ENCODE measurements at places on chromosomes 5 and 9.
A peak's percentile ranks its signal among the peaks of the same experiment; 100 is the strongest.

GRCh38 chr5:72347801-72348308 lies 27.7 kb downstream of the PTCD2 start:
- no peak for DNase-seq

- DNase-seq, result peak; percentile 91
Measured at GRCh38 chr9:114037961-114038723, 40.0 kb downstream of the AMBP start.

- no peak for DNase-seq
Measured at GRCh38 chr5:1028481-1029281, 20.1 kb downstream of the NKD2 start.

DNA sequence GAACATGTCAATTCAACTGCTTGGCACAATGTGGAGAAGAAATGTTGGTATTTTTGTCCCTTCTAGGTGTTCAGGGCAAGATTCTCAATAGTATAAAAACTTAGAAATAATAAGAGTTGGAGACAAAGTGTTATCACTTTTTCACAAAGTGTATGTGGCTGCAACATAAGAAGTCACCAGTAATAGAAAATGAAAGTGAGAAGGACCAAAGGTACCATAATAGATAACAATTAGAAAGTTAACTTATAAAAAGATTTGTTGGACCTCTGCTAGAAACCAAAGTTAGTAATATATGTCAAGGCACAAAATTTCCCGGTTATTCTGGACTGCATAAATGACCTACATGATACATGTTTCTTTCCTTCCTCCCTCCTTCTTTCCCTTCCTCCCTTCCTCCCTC lies 1535.3 kb downstream of the EFNA5 start:
- no peak for DNase-seq

DNA sequence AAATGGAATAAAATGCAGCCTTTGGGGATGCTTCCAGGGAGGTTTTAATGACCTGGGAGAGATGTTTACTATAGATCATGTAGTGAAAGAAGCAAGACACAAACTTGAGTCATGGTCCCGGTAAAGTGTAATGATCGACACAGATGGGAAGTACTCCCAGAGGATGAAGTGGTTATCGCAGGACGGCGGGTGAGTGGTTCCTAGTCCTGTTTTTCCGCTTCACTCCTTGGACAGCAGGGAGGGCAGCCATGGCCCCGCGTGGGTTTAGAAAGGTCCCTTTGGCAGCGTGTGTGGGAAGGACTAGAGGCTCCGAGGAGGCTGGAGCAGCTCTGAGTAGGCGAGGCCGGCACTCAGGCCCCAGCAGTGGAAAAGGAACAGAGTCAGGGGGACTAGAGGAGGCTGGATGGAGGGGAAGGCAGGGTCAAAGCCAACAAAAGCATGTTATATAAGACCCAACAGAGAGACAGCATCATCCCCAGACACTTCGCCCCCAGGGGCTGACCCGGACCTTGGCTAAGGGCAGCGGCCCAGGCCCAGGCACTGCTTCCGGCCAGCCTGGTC lies 49.2 kb upstream of the STXBP1 start:
- DNase-seq, result no peak

DNA sequence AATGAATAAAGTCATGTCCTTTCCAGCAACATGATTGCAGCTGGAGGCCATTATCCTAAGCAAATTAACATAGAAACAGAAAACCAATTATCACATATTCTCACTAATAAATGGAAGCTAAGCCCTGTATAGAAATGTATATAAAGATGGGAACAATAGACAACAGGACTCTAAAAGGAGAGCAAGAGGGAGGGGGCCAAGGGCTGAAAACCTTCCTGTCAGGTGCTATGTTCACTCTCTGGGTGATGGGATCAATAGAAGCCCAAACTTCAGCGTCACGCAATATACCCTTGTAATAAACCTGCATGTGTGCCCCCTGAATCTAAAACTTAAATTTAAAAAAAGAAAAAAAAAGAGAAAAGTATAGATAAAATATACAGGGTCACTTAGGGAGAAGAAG lies 163.7 kb upstream of the ACO1 start:
- DNase-seq, result no peak

DNA sequence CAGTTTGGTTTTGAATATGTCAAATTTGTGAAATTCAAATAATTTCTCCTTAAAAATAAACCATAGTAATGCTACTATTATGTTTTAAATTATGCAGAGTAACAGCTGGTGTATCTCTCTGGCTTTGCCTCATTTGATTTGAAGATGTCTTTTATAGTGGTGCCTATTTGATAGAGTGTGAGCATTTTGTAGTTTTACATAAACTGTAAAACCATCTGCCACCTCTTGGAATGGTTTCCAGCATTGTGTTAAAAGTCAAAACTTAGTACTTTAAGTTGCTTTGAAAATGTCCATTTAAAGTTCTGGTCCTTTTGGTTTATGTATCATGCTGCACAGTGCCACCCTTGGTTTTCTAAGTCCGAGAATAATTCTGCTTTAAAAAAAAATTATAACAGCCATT lies 15.6 kb downstream of the PRDM6 start:
- no peak for DNase-seq

- no peak for DNase-seq
Measured at GRCh38 chr5:81826128-81826527, 75.2 kb upstream of the SSBP2 start.
